ENCODE measurements at places on chromosomes 1 and 21.

- no peak for DNase-seq
Observed at GRCh38 chr1:59640851-59641250, 173.9 kb upstream of the HOOK1 start.

GRCh38 chr1:160062230-160062532 is 7.8 kb downstream of the KCNJ10 start:
- no peak for DNase-seq

DNA sequence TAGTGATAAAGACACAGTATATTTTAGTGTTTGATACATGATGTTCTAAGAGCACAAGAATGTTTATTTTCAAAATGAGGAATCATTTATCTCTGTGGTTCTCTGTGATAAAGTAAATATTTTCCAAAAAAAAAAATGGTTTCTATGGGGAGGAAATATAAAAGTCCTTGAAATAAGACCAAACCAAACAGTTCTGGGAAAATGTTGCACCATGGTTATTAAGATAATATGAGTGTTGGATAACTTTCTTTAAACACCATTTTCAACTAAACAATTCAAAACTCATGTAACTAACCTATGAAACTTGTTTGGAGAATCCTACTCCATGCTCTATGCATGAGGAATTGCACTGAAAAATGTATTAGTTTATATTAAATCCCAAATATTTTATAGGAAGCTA is 184.6 kb downstream of the KCNT2 start:
- DNase-seq: no peak

DNA sequence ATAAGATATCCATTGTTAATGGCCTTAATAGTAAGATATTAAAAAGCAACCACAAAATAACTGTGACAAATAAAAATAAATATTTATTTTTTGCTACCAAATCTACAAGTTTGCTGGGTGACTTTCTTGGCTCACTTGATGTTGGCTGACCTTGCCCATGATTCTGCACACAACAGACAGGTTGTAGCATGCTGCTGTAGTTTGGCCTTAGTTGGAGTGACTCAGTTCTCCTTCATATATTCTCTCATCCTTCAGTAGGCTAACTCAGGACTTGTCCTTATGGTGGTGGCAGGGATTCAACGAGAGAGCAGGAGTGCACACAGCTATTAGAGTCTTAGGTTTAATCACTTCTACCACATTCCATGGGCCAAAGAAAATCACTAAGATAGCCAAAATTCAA is 437.9 kb downstream of the MRPL39 start:
- DNase-seq: no peak

DNA sequence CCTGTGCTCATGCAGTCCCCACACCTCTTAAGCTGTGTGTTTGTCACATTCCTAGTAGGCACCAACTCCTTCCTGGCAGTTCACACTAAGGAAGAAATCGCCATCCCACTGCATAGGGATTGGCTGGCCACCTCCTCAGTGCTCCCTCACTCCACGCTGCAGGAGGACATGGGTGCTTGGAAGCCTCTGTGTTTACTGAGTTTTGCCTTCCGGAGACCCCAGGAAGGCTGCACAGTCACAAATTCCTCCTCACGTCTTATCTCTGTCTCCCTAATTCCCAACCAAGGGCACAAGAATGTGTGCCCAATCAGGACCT is 93.8 kb upstream of the GALNT2 start:
- no peak for DNase-seq

GRCh38 chr1:94595658-94596057 is 54.1 kb upstream of the F3 start:
- DNase-seq: no peak

- no peak for DNase-seq
Observed at GRCh38 chr21:28396421-28396820, 596.3 kb downstream of the LTN1 start.

DNA sequence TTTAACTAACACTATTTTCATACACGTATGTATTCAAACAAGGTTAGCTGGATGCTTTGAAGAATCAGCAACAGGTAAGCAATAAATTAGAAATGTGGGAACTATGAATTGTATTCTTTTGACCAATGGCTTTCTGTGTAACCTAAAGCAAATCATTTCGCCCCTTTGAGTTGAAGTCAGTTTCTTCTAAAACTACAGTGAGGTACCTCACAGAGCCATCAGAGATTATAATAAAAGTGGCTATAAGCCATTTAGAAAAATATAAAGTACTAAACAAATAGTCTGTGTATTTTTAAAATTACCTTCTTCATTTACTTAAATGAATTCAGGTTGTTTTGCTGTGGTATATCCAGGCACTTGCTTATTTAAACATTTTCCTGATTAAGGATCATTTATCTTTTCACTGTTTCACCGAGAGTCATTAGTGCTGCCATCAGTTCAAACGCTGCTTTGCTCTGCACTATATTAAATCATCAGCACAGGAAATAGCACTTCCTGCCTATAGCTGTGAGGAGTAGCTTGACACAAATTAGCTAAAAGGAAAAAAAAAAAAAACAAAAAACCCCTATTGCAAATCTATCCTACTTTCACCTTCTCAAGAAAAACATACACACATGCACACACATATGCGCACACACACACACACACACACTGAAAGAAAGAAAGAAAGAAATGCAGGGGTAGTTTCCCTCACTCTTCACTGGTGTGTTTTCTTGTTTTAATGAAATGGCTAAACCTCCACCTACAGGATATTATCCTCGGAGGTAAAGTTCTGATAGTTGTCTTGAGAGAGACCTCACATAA is 39.8 kb upstream of the C1orf105 start:
- DNase-seq: no peak

Data from NCI-H774 (cell line).